Lung (tissue), 17 donors: ENCODE measurements at places on chromosomes 13 and 19. TPM values are rescaled to one million over a fixed set of nuclear protein-coding genes. Genes with fewer than 3 reads are reported as not detected.
A peak's percentile ranks its signal among the peaks of the same experiment; 100 is the strongest.

- no peak for DNase-seq
These were observed 8.2 kb upstream of the DHDH start for GRCh38 chr19:48925240-48925843.

DNA sequence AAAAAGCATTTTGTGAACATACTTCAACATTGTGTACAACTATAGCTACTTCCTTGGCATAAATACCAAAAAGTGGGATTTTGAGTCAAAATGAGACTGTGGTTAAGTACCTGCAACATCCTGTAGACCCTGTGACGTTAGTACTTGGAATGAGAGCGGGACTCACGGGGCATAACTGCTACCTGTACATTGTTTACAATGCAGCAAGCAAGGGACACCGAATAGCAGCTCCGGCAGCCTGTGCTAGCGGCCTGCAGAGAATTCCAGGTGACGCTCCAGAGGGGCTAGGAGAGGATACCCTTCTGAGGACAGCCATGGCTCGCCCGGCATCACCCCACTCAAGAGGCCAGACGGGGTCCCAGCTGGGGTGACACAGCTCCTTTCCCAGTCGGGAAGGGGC is 824 bp upstream of the ZNF331 start:
- DNase-seq: no peak

DNA sequence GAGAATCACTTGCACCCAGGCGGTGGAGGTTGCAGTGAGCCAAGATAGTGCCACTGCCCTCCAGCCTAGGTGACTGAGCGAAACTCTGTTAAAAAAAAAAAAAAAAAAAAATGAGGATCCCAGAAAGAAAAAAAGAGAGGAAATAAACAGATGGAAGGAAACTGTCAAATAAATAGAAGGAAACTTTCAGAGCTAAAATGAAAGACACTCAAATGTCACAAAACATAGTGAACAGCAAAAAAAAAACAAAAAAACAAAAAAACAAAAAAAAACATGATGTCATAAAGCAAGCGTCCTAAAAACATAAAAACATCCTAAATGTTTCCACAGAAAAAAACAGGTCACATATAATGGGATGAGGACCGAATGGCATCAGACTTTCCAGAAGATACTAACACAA is 15.0 kb downstream of the MLLT1 start:
- no peak for DNase-seq

GRCh38 chr19:883661-884211 is 9.3 kb downstream of the MED16 start:
- DNase-seq: no peak

- no peak for DNase-seq
These were observed 62.6 kb downstream of the STK24 start for GRCh38 chr13:98514288-98514687.

DNA sequence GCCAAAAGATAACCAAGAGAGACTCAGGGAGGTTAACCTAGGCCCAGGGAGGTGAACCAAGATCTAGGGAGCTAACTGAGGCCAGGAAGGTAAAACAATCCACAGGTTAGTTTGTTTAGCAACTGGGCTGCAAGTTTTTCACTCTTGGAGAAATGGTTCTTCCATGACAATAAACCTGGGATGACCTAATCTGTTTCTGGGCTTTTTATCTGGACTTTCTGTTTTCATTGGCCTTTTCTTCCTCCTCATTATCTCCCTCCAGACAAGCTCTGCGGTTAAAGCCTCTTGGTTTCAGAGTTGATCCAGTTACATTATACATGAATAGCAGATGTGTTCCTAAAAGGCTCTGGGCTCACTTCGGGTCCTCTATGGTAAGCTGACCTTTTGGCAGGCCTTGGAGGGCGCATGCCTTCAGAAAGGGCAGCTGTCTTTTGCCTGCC is 44.2 kb downstream of the PCDH8 start:
- no peak for DNase-seq

- DNase-seq: peak; percentile 70
These were observed 46.0 kb downstream of the C13orf46 start for GRCh38 chr13:113927661-113928581.

GRCh38 chr19:33806434-33806881 is 9.8 kb downstream of the KCTD15 start:
- no peak for DNase-seq

DNA sequence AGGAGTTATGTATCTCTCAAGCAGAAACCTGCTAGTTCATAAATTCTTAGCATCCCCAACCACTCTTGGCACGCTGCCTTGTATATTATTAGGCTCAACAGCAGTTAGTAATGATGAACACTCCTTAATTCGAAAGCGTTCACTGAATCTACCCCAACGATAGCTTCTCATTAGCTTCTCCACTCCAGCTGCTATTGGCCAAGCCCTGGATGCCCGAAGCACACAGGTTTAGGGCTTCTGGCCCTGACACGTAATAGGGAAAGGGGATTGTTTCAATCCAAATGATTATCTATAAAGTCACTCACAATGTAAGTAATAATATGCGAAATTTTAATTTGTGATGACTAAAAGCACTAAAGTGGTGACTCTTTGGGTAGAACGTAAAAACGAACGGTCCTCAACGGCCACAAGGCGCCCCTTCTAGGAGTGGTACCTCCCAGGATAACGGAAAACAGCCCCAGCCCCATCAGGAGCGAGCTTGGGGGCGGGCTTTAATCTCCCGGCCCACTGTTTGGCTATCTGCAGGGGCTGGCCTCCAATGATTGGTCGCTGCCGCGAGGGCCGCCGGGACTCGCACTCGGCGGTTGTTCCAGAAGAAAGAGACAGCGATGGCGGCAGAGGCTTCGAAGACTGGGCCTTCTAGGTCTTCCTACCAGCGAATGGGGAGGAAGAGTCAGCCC is at the start of gene RNF17:
Gene RNF17, plus strand, starts transcription at position 574 of the 680 bp plus-strand sequence. Its CDS starts 35 bp downstream, at position 609.
- DNase-seq: peak; percentile 14

DNA sequence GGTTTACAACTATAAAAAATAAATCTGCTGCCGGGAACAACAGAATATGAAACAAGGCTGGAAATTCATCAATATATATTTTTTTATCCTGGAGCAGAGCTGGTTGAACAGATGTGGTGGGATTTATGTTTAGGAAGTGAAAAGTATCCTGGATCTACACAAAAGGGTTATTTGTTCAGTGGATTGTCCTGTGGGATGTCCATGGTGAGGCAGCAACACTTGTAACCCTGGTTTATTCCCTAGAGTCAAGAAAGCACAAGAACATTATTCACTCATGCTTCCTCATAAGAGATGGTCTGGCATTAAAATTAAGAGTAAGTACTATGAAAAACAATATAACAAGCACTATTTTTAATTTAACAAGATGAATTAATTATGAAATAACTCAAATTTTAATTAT is 46.0 kb downstream of the PRR20E start:
- DNase-seq: no peak

- DNase-seq: no peak
These were observed 57.4 kb downstream of the RUBCNL start for GRCh38 chr13:46329624-46330023.

- no peak for DNase-seq
These were observed 46.5 kb upstream of the RCBTB2 start for GRCh38 chr13:48579165-48579918.

DNA sequence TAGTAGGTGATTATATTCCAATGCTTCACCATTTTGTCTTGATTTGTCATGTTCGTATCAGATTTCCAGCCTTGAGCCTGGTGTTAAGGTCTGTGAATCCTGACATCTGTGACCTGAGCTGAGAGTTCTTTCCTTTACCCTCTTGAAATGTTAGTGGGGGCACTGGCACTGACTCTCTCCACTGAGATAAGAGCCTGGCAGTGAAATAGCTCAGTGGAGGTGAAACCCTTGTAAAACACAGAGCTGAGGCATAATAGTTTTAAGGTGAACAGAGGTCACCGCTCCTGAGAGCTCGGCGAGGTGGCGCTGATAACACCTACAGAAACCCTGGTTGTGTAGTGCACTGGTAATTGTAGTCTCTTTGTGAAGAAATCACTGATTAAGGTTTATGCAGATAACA is 748.2 kb downstream of the DIAPH3 start:
- no peak for DNase-seq

DNA sequence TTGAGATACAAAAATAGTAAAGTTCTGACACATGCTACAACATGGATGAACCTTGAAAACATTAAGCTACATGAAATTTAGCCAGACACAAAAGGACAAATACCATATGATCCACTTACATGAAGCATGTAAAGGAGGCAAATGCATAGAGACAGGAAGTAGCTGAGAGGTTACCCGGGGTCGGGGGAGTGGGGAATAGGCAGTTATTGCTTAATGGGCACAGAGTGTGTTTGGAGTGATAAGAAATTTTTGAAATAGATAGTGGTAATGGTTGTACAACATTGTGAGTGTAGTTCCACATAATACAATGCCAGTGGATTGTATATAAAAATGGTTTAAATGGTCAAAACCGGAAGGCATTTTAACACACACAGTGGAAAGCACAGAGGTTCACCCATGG is 4.3 kb downstream of the N4BP2L1 start:
- no peak for DNase-seq

DNA sequence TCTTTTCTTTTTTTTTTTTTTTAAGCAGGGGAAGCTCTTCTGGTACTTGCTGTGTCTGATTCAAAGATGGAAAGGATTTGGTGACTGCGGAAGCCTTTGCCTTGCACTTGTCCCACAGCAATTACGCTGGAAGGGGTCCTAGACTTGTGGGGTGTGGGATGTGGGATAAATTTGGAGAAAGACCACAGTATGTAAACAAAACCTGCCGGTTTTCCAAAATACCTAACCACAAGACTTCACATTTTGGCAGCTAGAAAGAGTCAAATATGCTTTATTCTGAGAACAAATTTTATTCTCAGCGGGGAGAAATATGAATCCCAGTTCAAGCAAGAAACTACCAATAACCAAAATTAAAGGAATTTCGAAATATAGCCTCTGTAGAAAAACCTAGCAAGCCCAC is 176.5 kb downstream of the SPRY2 start:
- DNase-seq: no peak

GRCh38 chr13:51523082-51523518 is 61.2 kb upstream of the WDFY2 start:
- DNase-seq: no peak

GRCh38 chr19:48953141-48953540 is 1.5 kb upstream of the BAX start:
- DNase-seq: no peak

DNA sequence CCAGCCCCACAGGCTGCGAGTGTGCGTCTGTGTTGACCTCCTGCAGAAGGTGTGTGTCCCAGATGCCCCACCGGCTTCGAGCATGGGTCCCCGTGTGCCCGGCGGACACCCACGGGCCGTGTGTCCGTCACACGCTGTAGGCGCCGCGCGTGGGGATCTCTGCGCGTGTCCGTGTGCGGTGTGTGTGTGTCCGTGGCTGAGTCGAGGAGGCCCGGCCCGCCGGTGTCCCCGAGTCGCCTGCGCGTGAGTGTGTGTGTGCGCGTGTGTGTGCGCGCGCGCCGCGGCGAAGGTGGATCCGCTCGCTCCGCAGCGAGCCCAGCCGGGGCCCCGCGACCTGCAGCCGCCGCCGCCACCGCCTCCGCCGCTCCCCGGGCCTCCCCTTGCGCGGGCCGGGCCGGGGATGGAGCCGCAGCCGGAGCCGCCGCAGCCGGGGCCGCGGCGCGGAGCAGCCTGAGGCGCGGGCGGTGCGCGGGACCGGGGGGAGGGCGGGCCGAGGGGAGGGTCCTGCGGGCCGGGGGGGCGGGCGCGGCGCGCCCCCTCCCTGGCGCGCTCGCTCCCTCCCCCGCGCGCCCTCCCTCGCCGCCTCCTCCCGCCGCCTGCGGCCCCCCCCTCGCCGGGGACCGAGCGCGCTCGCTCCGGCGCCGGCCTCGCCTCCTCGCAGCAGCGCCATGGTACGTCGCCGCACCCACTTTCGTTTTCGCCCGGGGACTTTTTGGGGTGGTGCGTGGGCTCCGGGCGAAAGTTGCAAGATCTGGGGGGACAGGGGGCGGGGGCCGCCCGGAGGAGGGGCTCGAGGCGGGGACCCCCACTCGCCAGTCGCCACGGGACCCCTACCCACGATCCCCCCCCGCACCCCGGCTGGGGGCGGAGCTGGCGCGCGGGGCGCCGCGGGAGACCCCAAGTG is 7.1 kb upstream of the NFIC start:
- DNase-seq: peak; percentile 58

- DNase-seq: peak; percentile 88
These were observed 14.5 kb downstream of the PPFIA3 start for GRCh38 chr19:49133621-49134454.

DNA sequence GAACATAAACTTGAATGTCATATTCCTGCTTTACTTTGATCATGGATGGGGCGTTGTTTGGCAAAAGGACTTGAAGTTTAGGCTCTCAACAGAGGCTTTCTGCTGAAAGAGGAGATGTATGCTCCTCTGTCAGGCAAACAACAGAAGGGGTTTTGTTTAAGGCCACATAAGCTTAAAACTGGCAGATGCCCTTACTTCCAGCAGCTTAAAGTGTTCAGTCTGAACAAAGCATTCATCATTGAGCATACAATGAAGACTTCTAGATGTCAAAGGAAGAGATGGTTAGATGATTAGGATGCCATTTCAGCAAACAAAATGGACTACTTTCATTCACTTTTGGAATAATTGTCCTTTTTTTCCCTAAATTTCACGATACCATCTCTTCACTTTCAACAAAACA is 484.5 kb downstream of the SLITRK6 start:
- no peak for DNase-seq

- no peak for DNase-seq
These were observed 177.9 kb downstream of the COL4A1 start for GRCh38 chr13:110129076-110129475.

DNA sequence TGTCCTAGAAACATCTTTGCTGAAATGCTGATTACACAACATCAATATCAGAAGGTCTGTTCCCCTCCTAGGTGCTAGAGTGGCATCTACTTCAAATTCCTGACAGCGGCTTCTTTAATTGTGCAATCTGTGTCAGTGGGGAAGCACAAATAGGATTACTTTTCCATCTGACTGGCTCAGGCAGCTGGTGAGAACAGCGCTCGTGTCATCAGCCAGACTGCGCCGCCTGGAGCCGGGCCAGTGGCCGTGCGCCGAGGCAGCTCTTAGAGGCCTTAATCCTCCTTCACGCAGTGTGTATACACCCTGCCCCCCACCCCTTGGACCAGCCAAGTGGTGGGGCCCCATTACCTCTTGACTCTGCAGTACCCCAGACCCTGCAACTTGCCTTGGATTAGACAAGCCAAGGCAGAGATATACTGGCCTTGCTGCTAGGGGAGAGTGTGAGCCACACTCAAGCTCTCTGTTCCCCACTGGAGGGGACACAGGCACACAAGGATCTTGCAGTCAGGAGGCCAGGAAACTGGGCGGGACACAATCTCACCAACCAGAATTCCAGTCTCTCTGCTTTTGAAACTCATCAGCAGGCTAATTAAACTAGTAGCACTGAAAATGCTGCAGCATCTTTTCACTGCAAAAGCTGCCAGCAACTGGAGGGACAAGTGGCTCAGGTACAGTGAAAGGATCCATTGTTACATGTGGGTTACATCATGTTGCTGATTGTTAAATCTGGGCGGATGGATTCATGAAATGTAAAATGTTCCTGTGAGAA is 48.9 kb upstream of the EPHX3 start:
- DNase-seq: peak; percentile 93

GRCh38 chr13:102897371-102898138 is 51.7 kb downstream of the ERCC5 start:
- no peak for DNase-seq

The CCDC169 gene
- 1.4 TPM for total RNA-seq

The NUP58 gene
- 77.6 TPM for total RNA-seq

The PSG7 gene
- not detected for total RNA-seq

The GFY gene
- total RNA-seq: not detected

The CCDC8 gene
- 45.7 TPM for total RNA-seq

The OR4F17 gene
- total RNA-seq: not detected

The STOML3 gene
- 5.1 TPM for total RNA-seq

The SIGLEC5 gene
- 2.2 TPM for total RNA-seq

The SIPA1L3 gene
- 50.5 TPM for total RNA-seq

The ZNF540 gene
- 5.7 TPM for total RNA-seq

The ZNF320 gene
- total RNA-seq: 34.6 TPM

The OCEL1 gene
- 9.1 TPM for total RNA-seq
